ENCODE measurements at places on chromosomes 2 and 18.

- peak; percentile 51 for DNase-seq
Observed at GRCh38 chr18:65091744-65092329, 659.0 kb upstream of the CDH7 start.

GRCh38 chr2:128413014-128413717 is 94.5 kb upstream of the HS6ST1 start:
- DNase-seq = no peak

GRCh38 chr18:43590182-43590903 is 313.1 kb upstream of the SYT4 start:
- no peak for DNase-seq

GRCh38 chr2:152183401-152184073 is 8.0 kb upstream of the STAM2 start:
- DNase-seq = no peak

DNA sequence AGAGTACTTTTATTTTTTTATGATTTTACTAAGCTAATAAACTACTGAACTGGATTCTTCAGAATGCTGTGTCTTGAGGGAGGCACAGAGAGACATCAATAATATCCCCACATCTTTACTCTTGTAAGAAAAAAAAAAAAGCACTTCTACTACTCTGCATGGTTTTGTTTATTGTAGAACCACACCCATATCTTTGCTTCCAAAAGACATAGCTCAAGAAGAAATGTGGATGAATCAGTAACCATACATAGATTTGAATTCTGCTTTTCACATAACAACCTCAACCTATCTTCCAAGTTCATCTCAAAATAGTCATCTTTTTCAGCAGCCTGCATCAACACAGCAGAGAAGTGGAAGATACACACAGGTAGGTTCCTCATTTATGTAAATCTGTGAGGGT is 12.2 kb upstream of the COL5A2 start:
- DNase-seq = no peak

- no peak for DNase-seq
Observed at GRCh38 chr18:59006461-59007067, 133.1 kb upstream of the SEC11C start.

- peak; percentile 40 for DNase-seq
Observed at GRCh38 chr18:54233228-54233625, 8.8 kb upstream of the MBD2 start.

GRCh38 chr18:4807604-4808293 is 352.6 kb upstream of the DLGAP1 start:
- no peak for DNase-seq

DNA sequence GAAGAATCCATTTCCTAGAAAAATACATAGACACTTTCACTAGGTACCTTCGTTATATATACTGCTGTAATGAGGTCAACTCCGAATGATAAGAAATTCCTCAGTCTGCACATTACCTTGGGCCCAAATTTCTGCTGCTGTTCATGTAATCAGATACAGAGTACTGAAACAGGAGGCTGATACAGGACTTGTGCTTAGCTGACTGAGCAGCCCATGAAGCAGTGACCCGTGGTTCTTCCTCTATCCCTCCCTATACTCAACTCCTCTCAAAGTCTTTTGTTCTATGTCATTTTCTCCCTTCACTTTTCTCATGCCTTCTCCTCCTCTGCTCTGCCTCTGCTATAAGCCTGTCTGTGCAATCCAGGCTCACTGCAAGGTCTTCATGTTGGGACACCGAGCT is 57.5 kb upstream of the ST8SIA5 start:
- no peak for DNase-seq

- DNase-seq = no peak
Observed at GRCh38 chr2:70084973-70085710, 2.1 kb upstream of the PCBP1 start.

DNA sequence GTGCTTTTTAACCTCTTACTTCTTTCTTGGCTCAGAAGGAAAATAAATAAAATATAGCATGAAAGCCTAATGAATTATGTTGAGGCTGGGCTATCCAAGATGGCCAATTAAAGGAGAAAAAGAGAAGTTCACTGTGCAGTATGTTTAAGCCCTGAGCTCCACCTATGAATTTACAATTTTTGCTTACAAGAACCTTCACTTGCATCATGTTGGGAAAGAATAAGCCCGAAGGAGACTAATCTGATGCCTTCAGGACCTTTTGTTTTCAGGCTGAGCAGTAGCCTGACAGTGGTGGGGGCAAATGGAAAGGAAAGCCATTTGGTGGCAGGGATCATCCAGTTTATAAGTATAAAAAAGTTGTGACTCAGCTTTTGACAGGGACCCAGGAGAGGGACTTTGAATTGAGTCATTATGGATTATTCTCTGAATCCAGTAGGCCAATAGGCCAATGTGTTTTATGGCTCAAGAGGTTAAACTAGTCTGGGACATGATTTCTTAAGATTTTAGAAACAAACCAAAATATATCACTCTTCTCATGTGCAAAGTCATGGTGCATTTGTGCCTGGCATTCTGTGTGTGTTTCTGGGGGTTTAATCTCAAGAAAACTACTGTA is 56.9 kb downstream of the E2F6 start:
- no peak for DNase-seq

DNA sequence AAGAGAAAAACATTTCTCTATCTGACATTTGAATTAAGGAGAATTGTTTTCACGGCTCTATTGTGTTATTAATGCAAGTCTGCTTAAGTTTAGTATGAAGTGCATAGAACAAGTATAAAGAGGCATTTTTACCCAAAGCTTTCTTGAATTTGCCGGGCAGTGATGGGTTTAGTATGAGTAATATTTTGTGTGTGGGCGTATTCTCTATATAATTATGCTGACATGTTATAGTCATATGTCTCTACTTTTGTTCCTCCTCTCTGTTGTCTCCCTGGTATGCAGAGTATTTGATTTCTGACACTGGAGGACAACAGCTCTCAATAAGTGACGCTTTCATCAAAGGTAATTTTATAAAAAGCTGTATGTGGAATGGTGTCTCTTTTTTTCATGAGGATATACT is 45.9 kb downstream of the PIKFYVE start:
- no peak for DNase-seq

- DNase-seq = no peak
Observed at GRCh38 chr2:96952976-96953610, 33.3 kb downstream of the FAM178B start.
